Stimulated activated CD4-positive, alpha-beta T cell treated with anti-CD3 and anti-CD28 coated beads, Interleukin-12 subunit alpha, Interleukin-12 subunit beta, amount 100 ng/mL, for 24 hours (primary cell): ENCODE measurements at places on chromosomes 3 and 15.

GRCh38 chr3:108590460-108590859 lies 938 bp downstream of the DZIP3 start:
- no peak for DNase-seq

- no peak for DNase-seq
Observed at GRCh38 chr15:91857772-91858171, 4.3 kb downstream of the SLCO3A1 start.

DNA sequence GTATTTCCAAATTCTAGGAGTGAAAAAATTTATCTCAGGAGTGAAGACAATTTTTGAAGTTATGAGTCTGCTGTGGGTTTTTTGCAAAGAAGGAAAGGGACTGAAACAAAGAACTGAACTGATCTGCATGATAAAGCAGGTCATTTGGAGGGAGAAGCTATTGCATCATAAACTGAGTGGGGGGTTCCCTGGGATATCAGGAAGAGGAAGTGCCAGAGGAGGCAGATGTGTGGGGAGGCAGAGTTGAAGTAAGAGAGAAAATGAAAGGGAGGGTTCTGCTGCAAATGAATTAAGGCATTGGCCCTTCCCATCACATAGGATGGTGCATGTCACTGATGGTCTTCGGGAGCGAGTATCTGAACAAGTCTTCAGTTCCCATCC lies 379.2 kb downstream of the VPS13C start:
- DNase-seq, result no peak

DNA sequence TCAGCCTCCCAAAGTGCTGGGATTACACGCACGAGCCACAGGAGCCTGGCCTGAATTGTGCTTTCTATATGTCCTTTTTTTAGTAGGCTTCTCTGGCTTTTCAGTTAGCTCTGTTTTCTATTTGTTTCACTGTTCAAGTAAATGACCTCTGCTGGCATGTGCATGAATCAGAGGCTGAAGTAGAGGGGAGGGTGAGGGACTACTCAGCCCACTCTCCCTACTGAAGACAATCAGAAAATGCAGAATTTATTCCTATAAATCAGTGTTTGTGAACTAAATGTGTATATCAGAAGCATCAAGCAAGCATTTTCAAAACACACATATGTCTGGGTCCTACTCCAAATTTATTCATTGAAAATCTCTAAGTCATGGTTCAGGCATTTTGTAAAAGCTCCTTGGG lies 45.0 kb downstream of the ZMAT3 start:
- DNase-seq, result no peak

DNA sequence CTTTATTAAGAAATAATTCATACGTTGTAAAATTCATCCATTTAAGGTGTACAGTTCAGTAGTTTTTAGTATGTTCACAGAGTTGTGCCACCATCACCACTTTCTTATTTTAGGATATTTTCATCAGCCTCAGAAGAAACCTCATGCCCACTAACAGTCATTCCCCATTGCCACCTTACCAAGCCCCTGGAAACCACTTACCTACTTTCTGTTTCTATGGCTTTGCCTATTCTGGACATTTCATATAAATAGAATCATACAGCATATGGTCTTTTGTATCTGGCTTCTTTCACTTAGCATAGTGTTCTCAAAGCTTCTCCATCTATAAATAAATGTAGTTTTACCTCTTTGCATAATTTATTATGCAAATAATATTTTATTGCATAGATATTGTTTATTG lies 6.6 kb downstream of the FETUB start:
- DNase-seq, result no peak

DNA sequence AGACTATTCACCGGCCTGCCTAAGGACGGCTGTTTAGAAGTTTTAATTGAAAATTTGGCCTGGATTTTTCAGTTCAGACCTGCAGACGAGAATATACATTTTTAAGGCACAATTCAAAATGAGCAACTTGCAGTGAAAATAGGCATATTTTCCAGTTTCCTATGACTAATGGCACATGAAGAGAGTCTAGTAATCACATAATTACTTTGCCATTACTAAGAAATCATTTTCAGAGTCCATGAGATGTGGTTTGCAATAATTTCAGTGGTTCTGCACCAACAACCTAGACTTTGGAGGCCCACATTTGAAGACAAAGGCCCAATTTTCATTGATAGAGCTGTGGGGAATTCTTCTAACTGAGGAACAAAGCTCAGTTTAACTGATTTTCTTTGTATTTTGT lies 205.3 kb downstream of the SOX2 start:
- no peak for DNase-seq

DNA sequence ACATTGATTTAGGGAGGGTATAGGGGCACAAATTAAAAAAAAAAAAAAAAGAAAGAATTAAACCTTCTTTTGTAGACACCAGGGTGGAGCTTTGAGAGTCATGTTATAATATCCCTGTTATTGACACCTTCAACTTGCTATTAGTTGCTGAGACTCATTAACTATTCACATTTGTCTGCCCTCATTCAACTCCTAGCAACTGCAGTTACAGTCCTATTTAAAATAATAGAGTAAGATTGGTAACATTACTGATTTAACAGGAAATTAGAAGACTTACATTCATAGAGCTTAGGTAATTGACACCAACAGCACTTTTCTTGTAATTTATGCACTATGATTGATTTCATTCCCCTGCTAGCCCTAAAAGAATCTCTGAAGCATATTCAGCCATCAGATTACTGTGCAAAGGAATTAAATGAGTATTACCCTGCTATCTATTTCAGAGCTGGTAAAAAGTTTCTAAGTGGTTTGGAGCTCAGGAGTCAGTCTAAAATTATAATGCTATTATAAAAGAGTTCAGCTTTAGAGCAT lies 148.8 kb upstream of the TBL1XR1 start:
- DNase-seq, result no peak

DNA sequence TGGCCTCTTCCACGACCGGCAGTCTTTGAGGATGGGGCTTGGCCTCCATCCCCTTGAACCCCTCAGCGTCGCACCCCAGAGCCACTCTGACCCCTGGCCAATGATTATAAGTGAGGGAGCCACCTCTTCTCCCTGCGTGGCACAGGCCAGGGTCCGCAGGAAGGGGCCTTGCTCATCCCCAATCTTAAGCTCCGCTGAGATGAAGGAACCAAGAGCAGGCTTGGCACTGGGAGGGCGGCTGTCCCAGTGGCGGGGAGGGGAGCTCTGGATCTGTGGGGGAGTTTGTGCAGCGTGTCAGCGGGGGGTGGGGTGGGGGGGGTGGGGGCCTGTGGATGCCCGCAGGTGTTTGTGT lies 13.8 kb upstream of the ADPGK start:
- DNase-seq, result no peak

GRCh38 chr15:81962482-81962881 lies 83.3 kb downstream of the MEX3B start:
- DNase-seq, result no peak

DNA sequence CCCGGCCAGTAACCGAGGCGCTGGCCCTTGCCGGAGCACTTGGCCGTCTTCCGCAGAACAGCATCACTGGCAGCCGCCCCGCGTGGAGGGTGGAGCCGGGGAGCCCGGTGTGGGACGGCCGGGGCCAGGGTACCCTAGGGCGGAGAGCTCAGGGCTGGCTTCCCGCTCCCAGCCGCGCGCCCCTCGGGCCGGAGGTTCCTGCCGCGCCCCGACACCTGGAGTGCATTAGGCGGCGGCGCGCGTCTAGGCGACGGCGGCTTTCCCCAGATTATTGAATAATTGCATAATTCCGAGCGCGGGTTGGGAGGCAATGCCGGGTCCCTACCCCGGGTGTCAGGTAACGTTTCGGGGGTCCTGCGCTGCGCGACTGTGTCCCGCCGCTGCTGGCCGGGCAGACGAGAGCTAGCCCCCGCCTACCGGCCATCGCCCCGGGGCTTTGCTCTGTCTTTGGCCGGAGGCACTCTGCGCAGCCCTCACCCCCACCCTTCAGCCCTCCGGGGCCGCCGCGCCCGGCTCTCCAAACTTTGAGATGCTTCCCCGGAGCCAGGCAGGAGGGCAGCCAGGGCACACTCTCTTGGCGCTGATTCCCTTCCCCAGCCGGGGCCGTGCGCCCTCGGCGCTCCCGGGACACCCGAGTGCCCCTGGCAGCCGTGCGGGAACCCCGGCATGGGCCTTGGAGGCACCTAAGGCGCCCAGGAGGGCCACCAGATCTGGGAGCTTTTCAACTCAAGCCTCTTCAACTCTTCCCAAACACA lies 749 bp downstream of the ITGA11 start:
- DNase-seq, result no peak

DNA sequence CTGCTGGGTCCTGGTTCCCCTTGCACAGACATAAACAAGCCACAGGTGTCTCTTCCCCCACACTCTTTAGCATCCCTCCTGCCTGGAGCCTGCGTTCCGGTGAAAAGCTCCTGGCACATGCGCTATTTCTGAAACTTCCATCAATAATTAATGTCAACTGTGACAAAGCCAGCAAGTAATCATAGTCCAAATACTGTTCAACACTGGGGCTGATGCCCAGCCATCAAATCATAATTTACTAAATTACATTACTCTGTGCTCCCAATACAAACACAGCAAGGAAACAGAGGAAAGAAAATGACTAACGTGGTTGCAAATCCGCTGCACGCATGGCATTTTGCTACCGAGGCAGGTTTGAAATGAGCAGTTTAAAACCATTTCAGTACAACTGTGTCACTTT lies 294.7 kb downstream of the ERC2 start:
- no peak for DNase-seq

DNA sequence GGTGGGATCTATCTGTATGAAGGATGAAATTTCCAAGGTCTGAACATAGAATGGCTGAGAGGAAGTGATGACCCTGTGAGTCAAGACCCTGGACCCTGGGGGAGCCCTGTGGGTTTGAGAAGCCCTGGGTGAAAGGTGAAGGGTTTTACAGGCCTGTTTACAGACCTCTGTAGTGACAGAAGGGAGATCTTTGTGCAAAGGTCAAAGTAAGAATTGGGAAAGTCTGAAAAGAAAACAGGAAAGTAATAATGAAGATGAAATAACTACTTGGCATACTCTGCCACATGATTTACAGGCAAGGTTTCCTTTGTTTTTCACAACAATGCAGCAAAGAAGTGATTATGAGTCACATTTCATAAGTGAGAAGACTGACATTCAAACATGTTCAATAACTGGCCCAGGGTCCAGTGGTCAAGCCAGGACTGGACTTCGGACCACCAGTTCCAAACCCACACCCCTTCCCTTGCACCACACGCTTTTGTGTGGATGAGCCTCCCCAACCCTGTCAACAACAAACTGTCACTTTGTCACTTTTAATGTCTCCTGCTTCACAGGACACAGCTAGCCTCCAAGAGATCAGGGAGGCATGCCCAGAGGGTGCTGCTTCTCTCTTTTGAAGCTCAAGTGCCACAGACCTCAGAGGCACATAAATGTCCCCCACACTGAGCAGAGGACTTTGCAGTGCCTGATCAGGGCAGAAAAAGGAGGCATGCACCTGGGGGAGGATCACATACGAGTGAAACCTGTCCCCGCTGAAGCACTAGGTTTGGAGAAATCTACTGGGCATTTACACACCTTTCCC lies 21.5 kb downstream of the CD86 start:
- DNase-seq, result no peak
